Stimulated activated CD8-positive, alpha-beta memory T cell treated with anti-CD3 and anti-CD28 coated beads, Interleukin-7, amount 100 ng/mL, for 4 hours (primary cell): ENCODE measurements at places on chromosomes 2 and 18.

- DNase-seq, result no peak
Observed at GRCh38 chr18:50231621-50232020, 34.7 kb downstream of the CFAP53 start.

DNA sequence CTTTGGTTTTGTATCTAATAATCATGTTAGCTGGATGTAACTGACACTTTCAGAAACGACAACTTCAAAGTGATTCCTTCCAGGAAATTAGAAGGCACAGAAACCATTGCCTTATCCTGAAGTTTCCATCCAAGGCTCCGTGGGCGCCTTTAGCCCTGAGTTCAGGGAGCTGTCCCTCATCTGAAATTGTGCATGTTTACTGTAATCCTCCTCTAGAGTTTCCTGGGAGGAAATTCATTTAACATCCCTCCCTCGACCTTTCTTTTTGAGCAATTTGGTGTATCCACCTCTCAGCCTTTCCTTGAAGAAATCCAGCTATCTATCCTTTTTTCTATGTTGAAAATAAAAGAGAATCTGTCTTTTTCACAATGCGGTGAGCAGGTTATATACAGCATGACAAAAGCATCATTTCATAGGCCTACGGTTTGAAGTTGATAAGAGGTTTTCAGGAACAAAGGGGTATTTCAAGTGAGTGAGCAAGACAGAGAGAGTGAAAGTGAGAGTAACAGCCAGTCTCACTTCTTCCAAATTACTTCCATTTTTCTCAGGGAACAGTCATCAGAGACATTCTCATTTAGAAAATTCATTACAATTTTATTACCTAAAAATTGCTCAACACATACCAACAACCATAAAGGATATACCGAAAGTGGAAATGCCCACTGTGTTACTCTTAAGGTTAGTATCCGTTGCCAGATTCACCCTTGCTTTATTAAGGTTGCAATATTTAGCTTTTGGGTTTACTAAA is 167.3 kb downstream of the MREG start:
- no peak for DNase-seq

DNA sequence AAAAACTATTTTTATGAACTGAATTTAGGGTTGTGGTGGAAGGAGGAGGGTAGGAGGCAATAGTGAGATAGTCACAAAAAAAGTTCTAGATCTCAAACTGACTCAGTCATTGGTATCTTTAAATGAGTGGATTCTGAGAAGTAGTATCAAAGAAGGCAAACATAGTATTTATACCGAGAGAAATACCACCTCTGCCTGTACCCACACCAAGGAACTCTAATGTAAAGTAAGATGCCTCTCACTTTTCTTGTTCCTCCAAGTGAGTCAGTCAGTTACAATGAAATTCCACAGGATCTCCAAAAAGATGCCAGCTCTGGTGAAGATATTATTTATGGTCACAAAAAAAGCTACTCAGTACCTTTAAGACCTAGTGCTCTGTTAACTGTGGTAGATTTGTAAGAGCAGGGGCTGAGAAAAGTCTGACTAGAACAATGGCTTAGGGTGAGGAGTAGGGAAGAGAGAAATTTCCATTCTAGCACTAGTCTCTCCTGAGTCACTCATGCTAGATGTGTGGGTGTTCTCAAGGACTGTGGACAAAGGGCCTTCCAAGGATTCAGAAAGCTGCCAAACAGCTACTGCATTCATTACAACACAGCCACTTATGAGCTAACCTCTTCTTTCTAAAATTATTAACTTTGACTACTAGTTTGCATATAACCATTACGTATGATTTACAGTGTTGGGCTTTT is 36.3 kb downstream of the YWHAQ start:
- no peak for DNase-seq

DNA sequence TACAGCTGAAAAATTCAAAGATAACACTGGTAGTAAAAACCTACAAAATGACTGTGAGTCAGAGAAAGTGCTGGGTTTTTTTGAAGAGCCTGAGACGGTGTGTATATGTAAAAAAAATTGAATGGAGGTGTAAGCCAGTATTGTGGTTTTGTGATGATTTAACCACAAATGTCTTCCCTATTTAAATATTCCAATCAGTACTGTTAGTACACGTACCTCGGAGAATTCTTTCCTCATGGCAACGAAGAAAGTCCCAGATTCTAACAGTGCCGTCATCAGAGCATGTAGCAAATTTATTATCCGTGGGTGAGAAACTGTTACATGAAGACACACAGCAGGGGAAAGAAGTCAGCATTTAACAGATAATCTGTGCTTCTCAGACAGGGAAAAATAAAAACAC is 48.1 kb downstream of the WDR33 start:
- no peak for DNase-seq

DNA sequence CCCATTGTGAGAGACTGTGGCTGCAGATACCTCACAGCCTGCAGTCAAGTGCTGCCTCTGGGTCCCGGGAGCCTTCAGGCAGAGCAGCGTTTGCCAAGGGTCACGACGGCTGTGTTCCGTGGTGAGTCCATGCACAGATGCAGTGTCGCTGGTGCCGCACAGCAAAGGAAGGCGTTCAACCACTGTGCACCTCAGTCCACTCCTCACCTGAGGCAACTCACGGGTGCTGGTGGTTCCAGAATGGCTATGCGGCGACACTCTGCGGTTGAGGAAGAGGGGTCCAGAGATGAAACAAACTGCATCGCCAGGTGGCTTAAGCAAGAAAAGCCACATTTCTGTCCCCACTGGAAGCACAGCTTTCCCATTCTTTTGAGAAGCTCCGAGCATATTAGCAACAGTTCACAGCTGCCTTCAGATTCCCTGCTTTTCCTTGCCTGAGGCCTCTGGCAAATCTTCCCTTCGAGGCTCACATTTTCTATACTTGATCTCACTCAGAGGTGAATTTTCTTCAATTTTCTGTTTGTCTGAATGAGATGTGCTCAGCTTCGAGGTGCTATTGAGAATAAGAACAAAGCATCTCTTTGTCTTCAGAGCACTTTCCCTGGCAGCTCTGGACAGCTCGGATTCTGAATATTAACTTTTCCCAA is 208.8 kb upstream of the TWIST2 start:
- DNase-seq, result no peak

DNA sequence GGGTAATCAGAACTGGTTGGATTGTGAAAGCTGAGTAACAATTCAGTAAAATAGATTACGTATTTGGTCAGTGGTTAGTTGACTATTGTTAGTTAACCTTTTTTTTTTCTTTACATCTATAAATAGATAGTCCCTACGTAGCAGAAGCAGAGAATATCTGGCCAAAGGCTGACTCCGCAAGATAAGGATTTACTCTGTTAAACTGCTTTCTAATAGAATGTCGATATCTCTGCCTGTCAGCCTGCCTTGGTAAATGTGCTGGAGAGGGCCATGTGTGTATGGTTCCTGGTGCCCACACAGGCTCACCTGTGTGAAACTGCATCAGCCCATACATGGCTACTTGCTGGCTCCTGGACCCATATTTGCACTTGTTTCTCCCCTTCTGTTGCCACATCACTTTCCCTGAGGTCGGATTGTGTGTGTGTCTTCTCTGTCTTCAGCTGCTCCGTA is 94.4 kb downstream of the CRIM1 start:
- no peak for DNase-seq

- no peak for DNase-seq
Observed at GRCh38 chr2:163600801-163601200, 135.0 kb downstream of the FIGN start.

DNA sequence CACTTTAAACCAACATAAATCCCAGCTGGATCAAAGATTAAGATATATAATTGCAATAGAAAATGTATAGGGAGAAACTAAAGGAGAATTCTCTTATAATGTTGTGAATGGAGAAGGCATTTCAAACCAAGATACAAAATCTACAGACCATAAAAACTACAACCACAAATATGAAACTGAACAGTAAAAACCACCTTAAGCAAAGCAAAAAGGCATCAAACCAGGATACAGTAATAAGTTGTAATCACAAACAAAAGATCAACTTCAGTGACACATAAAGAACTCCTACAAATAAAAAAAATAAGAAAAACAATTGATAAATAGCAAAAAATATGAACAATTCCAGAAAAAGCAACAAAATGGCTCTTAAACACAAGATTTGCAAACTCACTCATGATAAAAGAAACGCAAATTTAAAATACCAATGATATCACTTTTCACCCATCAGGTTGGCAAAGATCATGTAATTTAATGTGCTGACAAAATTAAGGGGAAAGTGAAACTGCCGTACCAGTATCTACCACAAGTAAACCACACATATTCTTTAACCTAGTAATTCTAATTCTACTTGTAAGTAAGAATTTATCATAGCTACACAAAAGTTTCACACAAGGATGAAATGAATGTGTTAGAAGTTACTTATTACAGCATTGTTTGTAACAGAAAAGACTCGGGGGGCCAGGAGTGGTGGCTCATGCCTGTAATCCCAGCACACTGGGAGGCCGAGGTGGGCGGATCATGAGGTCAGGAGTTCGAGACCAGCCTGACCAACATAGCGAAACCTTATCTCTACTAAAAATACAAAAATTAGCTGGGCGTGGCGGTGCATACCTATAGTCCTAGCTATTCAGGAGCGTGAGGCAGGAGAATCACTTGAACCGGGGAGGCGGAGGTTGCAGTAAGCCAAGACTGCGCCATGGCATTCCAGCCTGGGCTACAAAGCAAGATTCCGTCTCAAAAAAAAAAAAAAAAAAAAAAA is 101.9 kb downstream of the USP34 start:
- no peak for DNase-seq

DNA sequence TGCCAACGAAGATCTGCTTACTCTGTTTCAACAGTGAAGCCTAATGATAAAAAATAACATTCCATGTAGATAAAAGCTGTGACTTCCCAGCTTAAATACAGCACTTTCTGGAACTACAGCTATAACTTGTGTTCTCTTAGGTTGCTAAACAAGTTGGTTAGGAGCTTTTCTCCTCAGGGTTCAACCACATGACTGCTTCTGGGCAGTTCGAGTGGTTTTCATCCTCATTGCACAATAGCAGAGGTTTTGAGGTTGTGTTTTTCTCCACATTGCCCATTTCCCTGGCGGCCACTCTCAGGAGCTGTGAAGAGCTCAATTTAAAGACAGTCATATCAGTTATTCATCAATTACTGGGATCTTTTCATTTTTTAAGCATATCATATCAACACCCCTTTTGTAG is 102.2 kb upstream of the CYP1B1 start:
- no peak for DNase-seq

- no peak for DNase-seq
Observed at GRCh38 chr2:28488083-28488830, 7.6 kb upstream of the PLB1 start.

DNA sequence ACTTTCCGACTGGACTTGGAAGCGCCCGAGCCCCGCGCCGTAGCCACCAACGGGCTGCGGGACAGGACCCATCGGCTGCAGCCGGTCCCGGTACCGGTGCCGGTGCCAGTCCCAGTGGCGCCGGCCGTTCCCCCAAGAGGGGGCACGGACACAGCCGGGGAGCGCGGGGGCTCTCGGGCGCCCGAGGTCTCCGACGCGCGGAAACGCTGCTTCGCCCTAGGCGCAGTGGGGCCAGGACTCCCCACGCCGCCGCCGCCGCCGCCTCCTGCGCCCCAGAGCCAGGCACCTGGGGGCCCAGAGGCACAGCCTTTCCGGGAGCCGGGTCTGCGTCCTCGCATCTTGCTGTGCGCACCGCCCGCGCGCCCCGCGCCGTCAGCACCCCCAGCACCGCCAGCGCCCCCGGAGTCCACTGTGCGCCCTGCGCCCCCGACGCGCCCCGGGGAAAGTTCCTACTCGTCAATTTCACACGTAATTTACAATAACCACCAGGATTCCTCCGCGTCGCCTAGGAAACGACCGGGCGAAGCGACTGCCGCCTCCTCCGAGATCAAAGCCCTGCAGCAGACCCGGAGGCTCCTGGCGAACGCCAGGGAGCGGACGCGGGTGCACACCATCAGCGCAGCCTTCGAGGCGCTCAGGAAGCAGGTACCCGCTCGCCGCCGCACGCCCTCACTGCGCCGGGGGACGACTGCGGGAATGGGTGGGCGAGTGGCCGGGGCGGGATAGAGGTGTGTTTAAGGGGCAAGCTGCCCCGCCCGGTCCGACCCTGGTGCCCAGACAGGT is 713 bp downstream of the ATOH8 start:
- peak; percentile 33 for DNase-seq

- no peak for DNase-seq
Observed at GRCh38 chr2:28801726-28802125, 8.9 kb upstream of the SPDYA start.

GRCh38 chr2:153940511-153940910 is 68.8 kb downstream of the GALNT13 start:
- DNase-seq, result no peak

GRCh38 chr2:216117561-216118340 is 8.6 kb downstream of the XRCC5 start:
- no peak for DNase-seq

GRCh38 chr2:83594241-83595120 is 864.6 kb downstream of the SUCLG1 start:
- no peak for DNase-seq

DNA sequence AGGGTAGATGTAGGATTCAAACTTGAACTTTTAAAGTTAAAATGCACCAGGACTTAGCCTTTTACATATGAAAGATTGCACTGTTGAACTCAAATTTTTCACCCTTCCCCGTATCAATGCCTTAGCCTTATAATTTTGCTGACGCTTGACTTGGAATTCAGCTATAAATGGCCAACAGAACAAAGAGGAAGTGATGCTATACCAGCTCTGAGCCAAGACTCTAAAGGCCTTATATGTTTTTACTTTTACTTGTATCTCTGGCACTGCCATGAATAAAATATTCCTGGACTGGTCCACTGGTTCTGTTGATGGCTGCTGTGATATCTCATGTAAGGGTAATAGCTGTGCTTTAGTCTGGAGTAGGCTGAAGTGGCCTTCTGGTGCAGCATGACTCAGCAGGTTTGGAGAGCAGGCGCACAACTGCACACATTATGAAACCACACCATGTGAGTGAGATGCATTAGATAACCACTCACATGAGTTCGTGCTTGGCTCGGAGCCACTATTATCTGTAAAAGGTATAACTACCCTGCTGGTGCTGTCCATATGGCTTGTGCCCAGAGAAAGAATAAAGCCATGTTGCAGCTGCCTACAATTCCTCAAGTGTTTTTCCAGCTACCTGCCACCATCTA is 8.4 kb upstream of the IER3IP1 start:
- DNase-seq, result no peak

DNA sequence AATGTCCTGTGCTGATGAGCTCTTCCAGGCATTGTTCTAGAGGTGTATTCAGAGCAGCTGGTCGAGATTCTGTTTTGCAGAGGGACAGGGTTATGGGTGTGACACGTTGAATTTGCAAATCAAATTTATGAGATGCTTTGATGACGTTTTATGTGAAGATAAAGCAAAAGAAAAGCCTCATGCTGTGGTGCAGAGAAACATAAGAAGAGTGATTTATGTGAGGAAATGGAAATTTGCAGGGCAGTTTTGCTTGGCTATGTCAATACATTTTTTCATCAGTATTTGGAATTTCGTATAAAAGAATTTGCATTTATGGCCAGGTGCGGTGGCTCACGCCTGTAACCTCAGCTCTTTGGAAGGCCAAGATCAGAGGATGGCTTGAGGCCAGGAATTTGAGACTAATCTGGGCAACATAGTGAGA is 36.4 kb downstream of the TSN start:
- DNase-seq, result no peak

DNA sequence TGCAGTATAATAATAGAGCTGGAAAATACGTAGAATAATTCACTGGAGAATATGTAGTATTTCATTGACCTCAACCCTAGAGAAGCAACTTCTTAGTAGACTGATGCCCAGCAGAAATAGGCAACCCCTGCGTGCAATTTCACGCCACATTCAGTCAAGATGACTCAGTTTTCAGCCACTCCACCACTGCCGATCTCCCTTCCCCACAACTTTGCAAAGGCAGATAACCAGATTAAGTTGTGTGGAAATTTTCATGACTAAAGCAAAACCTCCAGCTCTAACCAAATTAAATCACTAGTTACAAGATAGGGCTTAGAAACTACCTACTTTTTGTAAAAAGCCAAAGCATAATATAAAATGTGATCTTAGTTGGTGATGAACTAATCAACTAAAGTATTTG is 63.3 kb upstream of the STK17B start:
- DNase-seq, result peak; percentile 60
